ENCODE measurements at places on chromosomes 11 and 22.

DNA sequence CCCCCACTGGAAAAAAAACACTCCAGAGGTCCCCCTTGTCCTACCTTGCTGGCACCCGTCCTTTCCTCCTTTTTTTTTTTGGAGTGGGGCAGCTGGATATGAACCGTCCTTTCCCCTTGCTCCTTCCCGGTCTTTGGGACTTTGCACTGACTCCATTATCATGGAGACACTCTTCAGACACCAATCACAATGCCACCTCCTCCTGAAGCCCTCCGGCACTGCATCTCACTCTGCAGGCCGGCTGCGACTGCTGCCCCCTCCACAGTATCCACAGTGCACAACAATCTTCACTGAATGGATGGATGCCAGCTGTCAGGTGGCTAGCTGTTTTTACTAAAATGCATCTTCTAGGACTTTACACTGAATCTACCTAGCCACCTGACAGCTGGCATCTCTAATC, 12.7 kb upstream of the RGL4 start:
- no peak for DNase-seq

DNA sequence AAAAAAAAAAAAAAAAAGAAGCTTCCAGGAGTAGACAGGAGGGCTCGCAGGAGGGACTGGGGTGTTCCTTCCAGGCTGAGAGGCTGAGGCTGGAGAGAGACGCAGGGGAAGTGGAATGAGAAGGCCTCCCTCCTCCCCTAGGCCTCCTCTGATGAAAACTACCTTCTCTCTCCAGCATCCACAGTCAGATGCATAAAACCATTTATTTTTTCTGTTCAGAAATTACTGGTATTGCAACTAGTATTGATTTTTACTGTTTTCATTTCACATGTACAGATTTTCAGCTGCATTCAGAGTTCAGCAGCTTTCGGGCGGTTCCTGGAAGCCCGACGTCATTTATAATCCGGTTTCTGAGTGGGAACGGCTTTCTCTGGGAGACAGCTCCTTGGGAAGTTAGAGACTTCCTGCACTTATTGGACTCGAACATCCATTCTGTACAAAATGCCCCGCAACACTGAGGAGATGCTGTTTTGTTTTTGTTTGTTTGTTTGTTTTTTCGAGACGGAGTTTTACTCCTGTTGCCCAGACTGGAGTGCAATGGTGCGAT, 6.9 kb upstream of the NFAM1 start:
- DNase-seq, result no peak

DNA sequence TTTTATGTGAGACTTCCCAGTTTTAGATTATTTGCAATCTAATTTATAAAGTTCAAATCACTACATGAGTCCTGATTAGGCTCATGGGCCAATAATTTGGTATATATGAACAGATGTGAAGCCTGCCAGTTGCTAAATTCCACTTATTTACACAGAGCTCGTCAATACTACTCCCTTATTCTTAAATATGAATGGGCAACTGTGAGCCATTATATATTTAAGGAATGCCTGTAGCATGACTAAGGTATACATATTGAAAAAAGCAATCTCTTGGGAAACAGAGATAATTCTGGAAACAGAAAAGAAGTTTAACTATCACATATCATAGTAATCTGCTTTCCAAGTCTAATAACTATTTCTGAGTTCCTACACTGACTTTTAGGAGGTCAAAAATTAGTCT, 27.0 kb downstream of the RBMXL2 start:
- DNase-seq, result no peak

- no peak for DNase-seq
Measured at GRCh38 chr11:7428196-7428595, 57.1 kb upstream of the OLFML1 start.

DNA sequence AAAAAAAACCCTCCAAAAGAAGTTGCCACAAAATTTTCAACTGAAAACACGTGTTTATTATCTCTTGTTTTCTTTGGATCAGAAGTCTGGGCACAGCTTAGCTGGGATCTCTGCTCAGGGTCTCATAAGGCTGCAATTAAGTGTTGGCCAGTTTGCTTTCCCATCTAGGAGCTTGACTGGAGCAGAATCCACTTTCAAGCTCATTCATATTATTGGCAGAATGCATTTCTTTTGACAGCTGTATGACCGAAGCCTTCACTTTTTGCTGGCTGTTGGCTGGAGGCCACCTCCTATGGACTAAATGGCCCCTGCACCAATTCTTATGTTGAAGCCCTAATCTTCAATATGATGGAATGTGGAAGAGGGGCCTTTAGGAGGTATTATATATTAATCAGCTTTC, 139.6 kb downstream of the DDX10 start:
- DNase-seq, result no peak

- DNase-seq, result no peak
Measured at GRCh38 chr11:1778141-1778911, 14.6 kb upstream of the CTSD start.

- DNase-seq, result no peak
Measured at GRCh38 chr22:38406617-38407016, 48.4 kb downstream of the KCNJ4 start.

DNA sequence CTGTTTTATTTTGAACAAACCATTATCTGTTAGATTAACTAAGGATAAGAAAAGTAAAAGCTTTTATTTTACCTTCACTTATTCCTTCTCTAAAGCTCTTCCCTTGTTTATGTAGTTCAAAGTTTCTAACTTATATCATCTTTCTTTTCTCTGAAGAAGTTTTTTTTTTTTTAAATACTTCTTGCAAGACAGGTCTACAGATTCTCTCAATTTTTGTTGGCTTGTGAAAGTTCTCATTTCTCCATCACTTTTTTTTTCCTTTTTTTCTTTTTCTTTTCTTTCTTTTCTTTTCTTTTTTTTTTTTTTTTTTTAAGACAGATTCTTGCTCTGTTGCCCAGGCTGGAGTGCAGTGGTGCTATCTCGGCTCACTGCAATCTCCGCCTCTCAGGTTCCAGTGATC, 4.7 kb upstream of the TREH start:
- DNase-seq, result no peak

GRCh38 chr22:49553076-49553475, 274.6 kb downstream of the BRD1 start:
- no peak for DNase-seq

- peak; percentile 70 for DNase-seq
Measured at GRCh38 chr11:47257517-47258316, at the start of gene NR1H3. Gene NR1H3 (plus strand): TSS chr11:47257996. CDS start chr11:47259217, 1,221 bp downstream.

DNA sequence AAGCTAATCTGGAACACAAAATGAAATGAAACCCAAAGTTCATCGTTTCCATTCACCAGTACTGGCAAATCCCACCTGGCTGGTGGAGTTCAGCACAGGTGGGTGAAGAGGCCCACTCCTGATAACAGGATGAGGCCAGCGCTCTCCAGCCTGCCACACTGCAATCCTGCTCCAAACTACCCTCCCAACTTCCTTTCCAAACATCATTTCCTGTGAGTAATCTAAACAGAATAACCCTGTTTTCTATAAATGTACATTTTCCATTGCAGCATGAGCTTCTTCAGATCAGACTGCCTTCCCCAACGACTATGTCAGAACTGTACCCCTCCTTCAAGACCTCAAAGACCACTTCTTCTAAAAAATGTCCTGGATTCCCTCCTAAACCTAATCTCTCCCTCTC, 15.9 kb upstream of the NFRKB start:
- DNase-seq, result no peak

DNA sequence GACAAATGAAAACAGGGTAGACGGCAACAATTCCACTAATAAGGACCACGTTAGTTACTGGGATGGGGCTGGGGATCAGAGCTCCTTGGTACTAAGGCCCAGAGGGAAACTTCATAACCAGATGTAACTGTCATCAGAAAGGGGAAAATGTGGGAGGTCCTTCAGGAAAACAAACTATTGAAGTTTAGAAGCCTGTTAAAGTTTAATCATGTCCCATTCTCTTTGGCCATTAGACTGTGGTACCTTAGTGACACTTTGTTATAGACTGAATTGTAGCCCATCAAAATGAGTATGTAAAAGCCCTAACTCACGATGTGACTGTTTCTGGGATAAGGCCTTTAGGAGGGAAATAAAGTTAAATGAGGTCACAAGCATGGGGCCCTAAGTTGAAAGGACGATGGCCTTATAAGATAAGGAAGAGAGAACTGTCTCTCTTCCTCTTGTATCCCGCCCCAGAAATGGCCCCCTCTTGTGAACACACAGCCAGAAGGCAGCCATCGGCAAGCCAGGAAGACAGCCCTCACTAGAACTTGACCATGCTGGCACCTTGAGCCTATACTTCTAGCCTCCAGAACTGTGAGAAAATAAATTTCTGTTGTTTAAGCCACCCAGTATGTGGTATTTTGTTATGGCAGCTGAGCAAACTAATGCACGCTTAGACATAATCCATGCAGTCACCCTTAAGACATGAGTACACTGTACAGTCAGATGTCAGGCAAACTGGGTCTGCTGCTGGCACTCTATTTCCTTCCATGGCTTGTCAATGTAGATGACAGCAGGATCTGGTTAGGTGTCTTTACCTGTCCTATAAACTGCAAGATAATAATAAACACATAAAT, 26.9 kb upstream of the USP47 start:
- DNase-seq, result no peak

- no peak for DNase-seq
Measured at GRCh38 chr11:35518766-35519165, 6.7 kb downstream of the PAMR1 start.

GRCh38 chr11:34190192-34191139, 85.0 kb downstream of the NAT10 start:
- DNase-seq, result no peak

DNA sequence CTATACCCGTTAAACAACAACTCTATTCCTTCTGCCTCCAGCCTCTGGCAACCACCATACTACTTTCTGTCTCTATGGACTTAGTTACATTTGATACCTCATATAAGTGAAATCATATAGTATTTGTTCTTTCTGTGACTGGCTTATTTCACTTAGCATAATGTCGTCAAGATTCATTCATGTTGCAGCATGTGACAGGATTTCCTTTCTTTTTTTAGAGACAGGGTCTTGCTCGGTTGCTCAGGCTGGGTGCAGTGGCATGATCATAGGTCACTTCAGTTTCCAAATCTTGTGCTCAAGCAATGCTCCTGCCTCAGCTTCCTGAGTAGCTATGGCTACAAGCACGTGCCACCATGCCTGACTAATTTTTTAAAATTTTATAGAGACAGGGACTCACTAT, 29.4 kb upstream of the SORL1 start:
- DNase-seq, result no peak

GRCh38 chr22:29768052-29768693, 1.0 kb downstream of the UQCR10 start:
- DNase-seq, result no peak

- DNase-seq, result peak; percentile 22
Measured at GRCh38 chr11:35688023-35688422, 25.4 kb downstream of the TRIM44 start.

GRCh38 chr11:70505331-70505731, 107.0 kb downstream of the CTTN start:
- no peak for DNase-seq

DNA sequence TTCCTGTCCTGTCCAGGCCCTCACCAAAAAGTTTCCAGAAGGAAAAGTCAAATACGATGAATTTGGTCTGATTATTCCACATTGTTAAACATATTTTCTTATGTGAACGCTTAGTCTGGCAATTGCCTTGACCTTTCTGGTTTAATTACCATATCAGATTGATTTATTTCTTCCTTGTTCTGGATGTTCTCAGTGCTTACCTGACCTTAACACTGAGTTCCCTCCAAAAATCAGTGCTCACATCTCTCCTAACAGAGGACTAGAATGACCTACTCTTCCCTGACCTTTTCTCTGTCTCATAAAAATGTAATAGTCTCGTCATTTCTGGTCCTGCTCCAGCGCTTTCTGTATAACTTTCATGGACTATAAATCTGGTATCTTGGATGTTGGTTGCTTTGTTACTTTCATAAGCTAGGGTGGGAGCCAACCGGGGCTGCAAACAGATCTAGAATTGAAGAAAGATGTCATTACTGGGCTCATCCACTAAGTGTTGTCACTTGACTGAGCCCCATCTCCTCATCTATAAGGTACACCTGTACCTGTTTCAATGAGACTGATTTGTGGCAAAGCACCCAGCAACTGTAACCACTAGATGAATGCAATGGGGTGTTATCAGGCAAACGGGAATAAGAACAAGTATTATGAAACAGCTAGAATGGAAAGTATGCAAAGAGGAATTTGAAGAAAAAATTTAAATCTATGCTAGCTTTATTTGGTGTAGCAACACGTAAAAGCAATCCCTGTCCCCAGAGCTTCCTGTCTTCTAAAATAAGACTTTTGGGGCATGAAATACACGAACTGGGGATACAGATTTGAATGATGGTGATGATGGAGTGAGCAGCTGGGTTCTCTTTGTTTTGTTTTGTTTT, 2.4 kb downstream of the FADS2 start:
- no peak for DNase-seq

DNA sequence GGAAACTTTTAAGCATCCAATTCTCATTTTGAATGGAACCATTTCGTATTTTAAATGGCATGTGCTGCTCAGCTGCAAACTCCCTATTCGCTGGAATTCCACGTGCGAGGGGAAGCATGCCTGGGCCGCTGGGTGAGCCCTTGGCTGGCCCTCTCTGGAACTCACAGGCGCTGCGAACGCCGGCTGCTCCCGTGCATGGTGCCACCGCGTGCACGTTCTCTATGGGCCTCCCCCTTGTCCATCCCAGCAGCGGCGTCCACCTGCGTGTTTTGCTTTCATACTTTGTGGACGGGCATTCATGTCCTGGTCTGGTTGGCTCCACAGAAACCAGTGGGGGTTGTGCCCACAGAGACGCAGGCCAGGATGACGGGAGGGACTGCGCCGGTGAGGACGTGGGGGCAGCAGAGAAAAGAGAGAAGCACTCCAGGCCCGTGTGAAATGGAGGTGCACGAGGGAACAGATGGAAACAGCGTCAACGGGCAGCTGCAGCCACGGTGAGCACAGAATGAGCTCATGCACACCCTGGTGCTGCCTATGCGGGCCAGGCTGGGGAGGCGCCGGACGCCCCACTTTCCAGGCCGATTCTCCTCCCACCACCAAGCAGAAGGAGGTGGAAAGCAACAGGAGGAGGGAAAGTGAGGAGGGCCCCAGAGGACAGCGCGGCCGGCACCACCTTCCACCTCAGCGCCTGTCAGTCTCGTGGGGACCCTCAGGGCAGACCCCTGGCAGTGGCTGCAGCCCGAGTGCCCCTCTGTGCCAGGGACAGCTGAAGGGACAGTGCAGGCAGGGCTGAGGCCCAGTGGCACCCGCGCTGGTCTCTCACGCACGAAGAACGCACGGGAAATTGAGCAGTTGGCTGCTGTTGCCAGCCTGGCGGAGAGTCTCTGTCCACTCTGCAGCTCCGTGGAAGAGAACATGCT, 29.1 kb downstream of the TOLLIP start:
- DNase-seq, result no peak
